ENCODE measurements at places on chromosomes 4 and X. TPM values are rescaled to one million over a fixed set of nuclear protein-coding genes. Genes with fewer than 3 reads are reported as not detected.

- no peak overlapping the region for H3K27ac ChIP-seq
- H3K4me1 ChIP-seq = no peaks in the 10 kb centered on the region
- H3K4me3 ChIP-seq = no peak overlapping the region
- no peaks in the 10 kb centered on the region for H3K36me3 ChIP-seq
Observed at GRCh38 chr4:181281451-181281850, 961.8 kb upstream of the TENM3 start.

DNA sequence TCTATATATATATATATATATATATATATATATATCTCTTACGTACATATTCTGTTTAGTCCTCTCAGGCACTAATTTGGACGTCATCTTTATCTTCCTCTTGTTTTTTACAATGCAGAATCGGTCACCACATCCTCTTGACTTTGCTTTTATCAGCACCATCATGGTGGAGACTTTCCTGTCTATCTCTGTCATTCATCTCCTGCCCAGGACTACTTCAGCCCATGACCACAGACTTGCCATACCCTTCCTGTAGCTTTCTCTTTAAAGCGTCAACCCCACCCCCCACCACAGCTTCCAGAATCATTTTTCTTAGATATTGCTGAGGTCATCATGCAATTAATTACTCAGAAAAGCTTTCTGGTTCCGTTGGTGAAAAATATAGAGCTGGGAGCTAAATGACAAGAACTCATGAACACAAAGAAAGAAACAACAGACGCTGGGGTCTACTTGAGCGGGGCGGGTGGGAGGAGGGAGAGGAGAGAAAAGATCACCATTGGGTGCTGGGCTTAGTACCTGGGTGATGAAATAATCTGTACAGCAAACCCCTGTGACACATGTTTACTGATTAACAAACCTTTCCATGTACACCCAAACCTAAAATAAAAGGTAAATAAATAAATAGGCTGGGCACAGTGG is 30.5 kb upstream of the PRKX start:
- H3K4me3 ChIP-seq = no peak overlapping the region
- H3K4me1 ChIP-seq = no peaks in the 10 kb centered on the region
- no peaks in the 10 kb centered on the region for H3K27me3 ChIP-seq
- H3K36me3 ChIP-seq = no peaks in the 10 kb centered on the region
- no peak overlapping the region for H3K27ac ChIP-seq

DNA sequence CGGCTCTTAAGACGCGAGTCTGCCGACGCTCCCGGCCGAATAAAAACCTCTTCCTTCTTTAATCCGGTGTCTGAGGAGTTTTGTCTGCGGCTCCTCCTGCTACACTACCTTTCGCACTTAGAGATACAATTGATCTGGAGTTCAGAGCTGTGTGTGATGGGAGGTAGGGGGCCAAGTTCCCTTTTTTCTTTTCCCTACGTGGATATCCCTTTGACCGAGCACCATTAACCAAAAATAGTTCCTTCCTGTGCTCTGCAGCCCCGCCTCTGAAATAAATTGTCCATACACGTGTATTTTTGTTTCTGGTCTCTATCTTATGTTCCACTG is 555 bp upstream of the PGM2 start:
- H3K4me3 ChIP-seq = peak overlapping the region; percentile 69
- no peak for DNase-seq
- no peak overlapping the region for H3K27ac ChIP-seq

DNA sequence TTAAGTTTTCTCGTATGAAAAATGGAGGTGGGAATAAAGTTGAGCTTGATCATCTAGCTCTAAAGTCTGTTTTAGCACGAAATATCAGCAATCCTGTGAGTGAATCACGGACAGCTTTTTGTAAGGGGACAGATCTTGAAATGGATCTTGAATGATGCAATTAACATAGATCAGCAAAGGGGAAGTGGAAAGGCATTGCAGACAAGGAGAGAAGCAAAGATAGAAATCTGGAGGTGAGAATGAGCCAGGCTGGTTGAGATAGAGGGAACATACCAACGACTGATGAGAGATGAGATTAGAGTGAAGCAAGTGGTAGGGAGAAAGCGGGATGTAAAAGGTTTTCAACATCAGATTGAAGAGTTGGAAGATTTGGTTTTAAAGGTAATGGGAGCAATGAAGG is 4.6 kb upstream of the DGKK start:
- no peak overlapping the region for H3K4me3 ChIP-seq
- DNase-seq = no peak
- H3K4me1 ChIP-seq = no peaks in the 10 kb centered on the region
- H3K27ac ChIP-seq = no peak overlapping the region
- H3K36me3 ChIP-seq = no peaks in the 10 kb centered on the region

DNA sequence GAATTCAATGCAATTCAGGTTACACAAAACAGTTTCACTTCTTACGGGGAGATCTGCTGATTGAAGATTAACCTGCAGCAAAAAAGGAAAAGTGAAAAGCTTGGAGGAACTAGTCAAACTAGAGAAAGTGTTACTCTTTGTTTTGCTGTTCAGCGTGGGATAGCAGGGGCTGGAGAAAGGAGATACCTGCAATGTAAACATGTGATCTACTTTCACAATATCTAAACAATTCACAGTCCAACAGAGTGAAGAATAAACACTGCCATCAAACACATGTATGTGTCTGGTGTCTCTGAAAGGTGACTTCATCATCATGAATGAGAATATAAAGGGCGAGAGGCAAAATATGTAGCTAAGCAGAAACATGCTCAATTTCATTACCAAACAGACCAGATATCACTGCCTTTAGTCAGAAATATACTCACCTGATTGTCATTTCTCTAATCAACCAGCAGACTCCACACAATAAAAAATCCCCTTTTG is 26.4 kb downstream of the NIPAL1 start:
- no peaks in the 10 kb centered on the region for H3K27me3 ChIP-seq
- H3K27ac ChIP-seq = no peak overlapping the region
- peaks cover 12% of the 10 kb centered on the region for H3K4me1 ChIP-seq
- H3K4me3 ChIP-seq = no peak overlapping the region
- no peak for DNase-seq

GRCh38 chr4:155072417-155072816 is 136.0 kb upstream of the NPY2R start:
- H3K4me1 ChIP-seq = no peaks in the 10 kb centered on the region
- no peak overlapping the region for H3K27ac ChIP-seq
- DNase-seq = no peak
- no peaks in the 10 kb centered on the region for H3K27me3 ChIP-seq
- H3K36me3 ChIP-seq = no peaks in the 10 kb centered on the region
- no peak overlapping the region for H3K4me3 ChIP-seq

DNA sequence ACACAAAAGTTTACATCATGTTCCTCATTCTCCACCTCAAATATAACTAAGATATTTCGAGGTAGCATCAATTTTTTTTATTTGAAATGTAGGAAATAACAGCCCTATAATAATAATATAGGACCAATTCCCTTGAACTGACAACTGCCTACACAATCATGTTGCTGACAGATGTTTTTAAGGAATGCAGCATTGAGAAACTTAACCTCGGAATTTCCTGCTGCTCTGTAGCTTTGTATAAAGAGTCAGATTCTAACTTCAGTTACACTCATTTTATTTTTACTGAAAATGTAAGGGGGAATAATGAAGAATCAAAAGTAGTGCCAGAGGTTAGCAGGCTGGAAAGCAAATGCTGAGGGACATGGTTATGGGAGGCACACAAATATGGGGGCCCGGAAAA is 235.8 kb downstream of the RBMX2 start:
- no peak overlapping the region for H3K27ac ChIP-seq
- H3K27me3 ChIP-seq = no peaks in the 10 kb centered on the region
- H3K4me1 ChIP-seq = no peaks in the 10 kb centered on the region
- H3K4me3 ChIP-seq = no peak overlapping the region
- H3K36me3 ChIP-seq = no peaks in the 10 kb centered on the region

- peak; percentile 13 for DNase-seq
- H3K4me1 ChIP-seq = no peaks in the 10 kb centered on the region
- no peaks in the 10 kb centered on the region for H3K36me3 ChIP-seq
- no peaks in the 10 kb centered on the region for H3K27me3 ChIP-seq
- no peak overlapping the region for H3K27ac ChIP-seq
- no peak overlapping the region for H3K4me3 ChIP-seq
Observed at GRCh38 chr4:2177443-2178093, 64.4 kb downstream of the HAUS3 start.

- no peaks in the 10 kb centered on the region for H3K36me3 ChIP-seq
- DNase-seq = no peak
- no peak overlapping the region for H3K27ac ChIP-seq
- H3K27me3 ChIP-seq = no peaks in the 10 kb centered on the region
- H3K4me1 ChIP-seq = no peaks in the 10 kb centered on the region
Observed at GRCh38 chrX:5791721-5792120, 436.9 kb downstream of the NLGN4X start.

DNA sequence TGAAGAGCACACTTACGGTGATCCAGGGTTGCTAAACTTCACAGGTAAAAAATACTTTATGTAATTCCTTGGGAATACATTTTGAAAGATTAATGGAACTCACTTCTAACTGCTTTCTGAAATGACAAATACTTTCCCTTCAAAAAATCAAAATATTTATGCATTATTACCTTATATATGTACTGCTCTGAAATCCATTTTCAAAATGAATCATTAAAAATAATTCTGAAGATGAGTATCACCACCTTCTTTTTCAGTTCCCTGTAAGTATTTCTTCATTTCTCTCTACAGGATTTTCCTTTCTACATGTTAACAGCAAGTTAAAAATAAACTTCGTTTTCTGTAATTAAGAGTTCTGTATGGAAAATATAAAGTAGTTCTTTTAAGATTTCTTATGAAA is 428.6 kb downstream of the TMA16 start:
- no peaks in the 10 kb centered on the region for H3K4me1 ChIP-seq
- no peaks in the 10 kb centered on the region for H3K27me3 ChIP-seq
- no peaks in the 10 kb centered on the region for H3K36me3 ChIP-seq
- no peak overlapping the region for H3K27ac ChIP-seq
- no peak overlapping the region for H3K4me3 ChIP-seq
- DNase-seq = no peak

GRCh38 chrX:123961268-123962005 is at the start of gene STAG2:
Gene STAG2, plus strand, starts transcription at chrX:123961706. Its CDS starts 60,922 bp downstream, at chrX:124022628.
- peak within 1 kb of the TSS; percentile 90 for H3K4me3 ChIP-seq
- H3K4me1 ChIP-seq = peaks cover 17% of the 10 kb centered on the region
- peak within 1 kb of the TSS; percentile 100 for H3K27ac ChIP-seq
- H3K36me3 ChIP-seq = no peaks in the 10 kb centered on the region
- no peaks in the 10 kb centered on the region for H3K27me3 ChIP-seq

MEPE gene
- not detected for total RNA-seq

POU4F2 gene
- total RNA-seq = not detected

DSPP gene
- 0.21 TPM for total RNA-seq
